NCI-H1436 treated with DMSO at 0.1 percent for 48 hours (cell line): ENCODE measurements at places on chromosomes 6 and 20.

- no peak for DNase-seq
These were observed 221.1 kb upstream of the PREP start for GRCh38 chr6:105624021-105624420.

- no peak for DNase-seq
These were observed 329.7 kb downstream of the CD83 start for GRCh38 chr6:14447240-14447639.

DNA sequence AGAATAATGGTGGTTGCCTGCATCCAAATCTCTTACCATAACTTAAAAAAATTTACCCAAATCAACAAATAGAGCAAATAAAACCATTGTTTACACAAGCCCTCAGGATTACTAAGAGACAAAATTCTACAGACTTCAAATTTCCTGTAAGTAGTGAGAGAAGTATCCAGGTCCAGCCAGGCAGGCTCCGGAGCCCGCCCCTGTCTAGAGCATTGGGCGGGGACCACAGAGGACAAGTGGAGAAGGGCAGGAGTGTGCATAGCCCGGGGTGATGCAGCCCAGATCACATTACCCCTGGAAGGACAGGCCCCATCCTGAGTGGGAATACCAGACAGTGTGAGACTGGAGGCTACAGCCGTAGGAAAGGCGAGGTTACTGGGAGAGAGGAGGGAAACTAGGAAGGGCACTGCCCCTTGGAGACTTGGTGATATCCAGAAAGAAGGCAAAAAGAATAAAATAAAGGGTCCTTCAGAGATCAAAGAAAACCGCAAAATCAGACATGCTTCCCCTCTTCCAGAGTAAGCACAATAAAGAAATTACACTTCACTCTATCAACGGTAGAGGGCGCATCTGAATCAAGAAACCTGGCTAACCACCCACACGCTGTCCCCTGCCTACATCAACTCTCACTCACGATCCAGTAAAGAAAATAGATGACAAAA, 26.6 kb downstream of the RIN2 start:
- peak; percentile 18 for DNase-seq

DNA sequence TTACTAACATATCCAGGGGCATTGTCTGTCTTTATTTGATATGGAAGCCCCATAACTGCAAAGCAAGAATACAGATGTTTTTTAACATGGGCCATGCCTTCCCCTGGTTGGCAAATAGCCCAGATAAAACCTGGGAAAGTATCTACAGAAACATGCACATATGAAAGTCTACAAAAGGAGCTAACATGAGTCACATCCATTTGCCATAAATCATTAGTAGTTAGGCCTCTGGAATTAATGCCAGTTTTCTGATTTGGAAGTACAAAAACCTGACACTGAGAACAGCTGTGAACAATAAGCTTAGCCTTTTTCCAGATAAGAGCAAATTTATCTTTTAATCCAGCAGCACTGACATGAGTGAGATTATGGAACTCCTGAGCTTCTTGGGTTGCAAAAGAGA, 418.0 kb upstream of the IMPG1 start:
- no peak for DNase-seq

GRCh38 chr20:37446286-37447032, 74.6 kb upstream of the NNAT start:
- no peak for DNase-seq

DNA sequence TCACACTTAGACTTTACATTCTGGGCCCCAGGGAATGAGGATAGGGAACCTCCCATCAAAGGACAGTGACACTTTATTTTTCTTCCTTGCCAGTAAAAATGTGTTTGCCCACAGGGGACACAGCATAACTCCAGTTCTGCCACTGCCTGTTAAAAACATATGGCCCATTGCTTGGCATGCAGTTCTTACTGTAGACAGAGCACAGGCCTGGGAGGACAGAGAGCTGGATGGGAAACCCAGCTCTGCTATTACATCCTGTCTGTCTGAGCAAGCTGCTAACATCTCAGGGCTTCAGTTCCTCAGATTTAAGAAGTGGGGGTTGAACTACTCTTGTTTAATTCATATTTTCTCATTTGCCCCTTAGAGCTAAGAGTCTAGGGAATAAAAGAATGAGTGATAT, 120.2 kb downstream of the AKAP7 start:
- no peak for DNase-seq
